GM20000 (cell line): ENCODE measurements at places on chromosomes 7 and 10.

GRCh38 chr10:52082307-52082706, 231.8 kb upstream of the DKK1 start:
- no peak for DNase-seq

- no peak for DNase-seq
Measured at GRCh38 chr10:43013065-43013464, 63.8 kb upstream of the RET start.

DNA sequence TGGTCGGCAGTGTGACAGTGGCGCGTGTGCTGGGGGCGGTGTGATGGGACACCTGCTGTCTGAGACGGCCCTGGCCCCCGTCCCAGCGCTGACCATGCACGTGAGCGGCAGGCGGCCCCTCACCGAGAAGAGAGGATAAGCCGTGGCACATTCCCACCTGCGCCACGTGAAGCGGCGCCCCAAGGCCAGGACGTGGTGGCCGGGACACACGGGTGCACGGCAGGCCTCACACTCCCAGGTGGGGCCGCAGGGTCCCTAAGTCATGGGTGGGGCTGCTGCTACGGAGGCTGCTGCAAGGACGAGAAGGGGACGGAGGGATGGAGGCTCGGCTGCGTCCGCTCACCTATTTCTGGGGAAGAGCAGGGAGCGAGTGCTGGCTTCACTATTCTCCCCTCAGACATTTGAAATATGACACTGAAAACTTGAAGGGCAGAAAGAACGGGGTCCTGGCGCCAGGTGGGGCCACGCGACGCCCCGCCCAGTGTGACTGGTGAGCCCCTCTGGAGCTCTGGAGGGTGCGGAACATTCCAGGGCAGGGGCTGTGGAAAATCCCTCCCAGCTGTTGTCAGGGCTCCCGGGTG, 7.5 kb downstream of the CYP2W1 start:
- no peak for DNase-seq

DNA sequence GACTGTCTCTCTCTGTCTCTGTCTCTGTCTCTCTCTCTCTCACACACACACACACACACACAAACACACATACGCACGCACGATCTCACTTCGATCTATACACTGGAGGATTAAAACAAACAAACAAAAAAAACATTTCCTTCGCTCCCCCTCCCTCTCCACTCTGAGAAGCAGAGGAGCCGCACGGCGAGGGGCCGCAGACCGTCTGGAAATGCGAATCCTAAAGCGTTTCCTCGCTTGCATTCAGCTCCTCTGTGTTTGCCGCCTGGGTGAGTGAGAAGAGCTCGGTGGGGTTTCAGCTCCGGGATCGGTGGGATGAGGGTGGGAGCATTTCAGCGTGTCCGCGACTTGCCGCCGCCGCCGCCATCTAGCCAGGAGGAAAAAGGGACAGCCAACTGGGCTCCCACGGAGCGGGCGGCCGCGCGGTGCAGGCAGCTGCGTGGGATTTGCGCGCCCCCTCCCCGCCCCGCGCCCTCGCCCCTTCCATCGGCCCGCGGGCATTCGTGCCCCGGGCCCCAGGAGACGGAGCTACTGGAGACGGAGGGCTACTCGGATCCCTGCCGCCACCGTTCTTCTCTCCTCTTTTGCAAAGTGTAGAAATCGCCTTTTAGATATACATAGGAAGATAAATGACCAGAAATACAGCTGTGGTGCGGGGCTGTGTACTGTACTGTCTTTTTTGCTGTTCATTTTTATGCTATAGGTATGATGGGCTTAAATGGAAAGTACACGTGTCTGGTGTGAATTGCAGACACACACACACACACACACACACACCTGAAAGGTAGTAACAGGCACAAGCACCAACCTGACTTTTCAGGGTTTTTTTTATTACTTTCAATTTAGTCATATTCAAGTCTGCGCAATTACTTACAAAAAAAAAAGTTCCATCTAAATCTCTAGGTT, 581 bp downstream of the PTPRZ1 start:
- peak; percentile 23 for DNase-seq

GRCh38 chr10:64158551-64158950, 637.4 kb downstream of the REEP3 start:
- no peak for DNase-seq

DNA sequence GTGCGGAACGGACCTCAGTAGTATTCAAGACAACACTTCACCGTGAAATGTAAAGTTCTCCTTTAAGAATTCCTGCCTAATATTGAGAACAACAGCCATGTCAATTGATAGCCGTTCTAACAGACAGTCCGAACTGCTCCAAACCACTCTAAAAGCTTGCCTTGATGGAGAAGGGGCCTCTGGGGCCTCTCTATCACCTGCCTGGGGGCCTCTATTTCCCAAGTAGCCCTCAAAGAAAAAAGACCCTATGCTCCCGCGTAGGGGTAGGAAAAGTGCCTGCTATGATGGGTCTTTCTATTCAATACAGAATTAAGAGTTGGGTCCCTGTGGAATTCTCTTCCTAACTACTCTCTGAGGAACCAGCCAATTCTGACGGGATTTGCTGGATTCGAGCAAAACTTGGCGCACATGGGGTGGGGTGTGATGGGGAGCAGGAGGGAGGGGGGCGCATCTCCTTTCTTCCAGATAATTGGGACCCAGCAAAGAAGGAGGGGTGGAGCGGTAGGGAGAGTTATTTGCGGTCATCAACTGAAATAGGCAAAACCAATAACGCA, 8.3 kb upstream of the DLX6 start:
- DNase-seq, result peak; percentile 15
